ENCODE measurements at places on chromosomes 13 and 19.
A peak's percentile ranks its signal among the peaks of the same experiment; 100 is the strongest.

- no peak for DNase-seq
Observed at GRCh38 chr13:107801621-107802020, 413.7 kb downstream of the LIG4 start.

DNA sequence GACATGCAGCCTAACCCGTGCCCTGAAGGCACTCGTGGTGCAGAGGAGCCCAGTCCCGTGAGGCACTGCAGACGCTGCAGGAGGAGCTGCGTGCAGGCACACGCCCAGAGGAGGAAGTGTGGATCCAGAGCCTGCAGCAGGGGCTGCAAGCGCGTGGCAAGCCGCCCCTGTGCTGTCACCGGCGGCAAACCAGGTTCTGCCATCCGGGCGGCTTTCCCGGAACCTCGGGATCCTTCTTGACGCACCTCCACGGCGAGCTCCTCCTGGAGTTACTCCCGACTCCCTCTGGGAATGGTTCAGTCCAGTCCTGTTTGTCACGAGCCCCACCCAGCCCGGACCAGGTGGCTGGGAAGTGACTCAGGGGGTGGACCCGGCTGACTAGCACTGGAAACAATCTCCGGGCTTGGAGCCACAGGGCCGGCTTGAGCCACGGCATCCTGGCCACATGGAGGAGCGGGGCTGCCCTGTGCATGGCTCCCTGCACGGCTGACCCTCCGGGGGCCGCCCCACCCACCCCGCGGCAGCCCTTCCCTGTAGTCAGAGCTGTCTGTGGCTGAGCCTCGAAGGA lies 10.2 kb downstream of the DPP9 start:
- no peak for DNase-seq

GRCh38 chr13:97422118-97423054 lies 11.6 kb upstream of the RAP2A start:
- no peak for DNase-seq

- no peak for DNase-seq
Observed at GRCh38 chr13:111341886-111342285, 21.4 kb downstream of the TEX29 start.

GRCh38 chr19:40822161-40822560 lies 23.2 kb downstream of the EGLN2 start:
- DNase-seq = no peak

- DNase-seq = no peak
Observed at GRCh38 chr13:40002016-40002415, 346.6 kb downstream of the COG6 start.

GRCh38 chr19:45141203-45141900 lies 19.4 kb downstream of the NKPD1 start:
- DNase-seq = no peak

DNA sequence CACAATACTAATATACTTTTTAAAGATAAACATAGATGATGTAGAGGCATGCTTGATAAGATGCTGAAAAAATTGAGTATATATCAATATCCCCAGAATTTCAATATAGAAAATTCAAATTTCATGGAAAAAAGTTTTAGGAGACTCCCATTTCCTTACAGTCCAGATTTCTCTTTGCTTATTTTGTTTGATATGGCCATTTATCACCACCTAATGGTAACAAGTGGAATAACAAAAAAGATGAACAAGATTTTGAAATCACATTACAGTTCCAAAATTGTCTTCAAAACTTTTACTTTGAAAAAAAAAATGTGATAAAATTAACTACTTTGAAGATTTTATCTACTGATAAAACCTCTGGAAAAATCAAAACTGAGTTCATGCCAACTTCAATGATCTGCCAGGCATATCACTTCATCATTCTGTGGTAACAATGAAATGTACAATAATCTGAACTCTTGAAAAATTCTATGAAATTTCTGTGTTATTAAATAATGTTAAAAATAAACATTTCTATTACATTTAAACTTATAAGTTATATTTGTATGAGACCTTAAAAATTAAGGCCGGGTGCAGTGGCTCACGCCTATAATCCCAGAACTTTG lies 17.5 kb downstream of the MIPEP start:
- peak; percentile 15 for DNase-seq

DNA sequence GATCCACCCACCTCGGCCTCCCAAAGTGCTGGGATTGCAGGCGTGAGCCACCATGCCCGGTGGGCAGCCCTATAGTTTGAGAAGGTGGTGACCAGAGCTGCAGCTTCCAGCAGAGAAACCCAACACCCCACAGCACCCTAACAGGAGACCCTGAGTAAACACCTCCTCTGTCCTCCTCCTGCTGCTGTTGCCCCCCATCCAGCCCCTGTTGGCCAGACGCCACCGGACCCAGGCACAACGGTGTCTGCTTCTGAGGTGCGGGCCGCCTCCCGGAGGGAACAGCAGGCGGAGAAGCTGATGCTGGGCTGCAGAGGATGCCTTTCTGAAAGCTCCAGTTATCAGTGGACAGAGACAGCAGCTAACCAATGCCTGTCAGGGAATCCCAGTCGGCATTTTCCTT lies 175.5 kb downstream of the COL4A1 start:
- no peak for DNase-seq

DNA sequence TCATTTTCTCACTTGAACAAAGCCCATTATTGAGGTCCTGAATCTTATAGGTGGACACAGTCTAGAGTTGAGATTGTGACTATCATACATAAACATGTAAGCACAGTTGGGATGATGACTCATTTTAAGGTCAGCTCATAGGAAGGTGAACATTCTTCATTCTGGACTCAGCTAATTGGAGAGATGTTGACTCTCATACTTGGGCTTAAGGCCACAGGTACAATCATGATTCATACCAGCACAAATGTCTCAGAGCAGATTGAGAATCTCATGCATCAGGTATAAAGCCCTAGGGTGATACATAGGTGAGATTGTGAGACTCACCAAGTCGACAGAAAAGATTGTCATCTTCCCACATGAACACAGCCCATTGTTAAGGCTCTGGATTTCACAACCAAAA lies 62.3 kb upstream of the ZNF724 start:
- no peak for DNase-seq

GRCh38 chr19:19420570-19421298 lies 15.3 kb downstream of the GATAD2A start:
- peak; percentile 43 for DNase-seq

Measured in DMS79 treated with DMSO at 0.1 percent for 48 hours (cell line).